ENCODE measurements at places on chromosomes 5 and 9. TPM values are rescaled to one million over a fixed set of nuclear protein-coding genes. Genes with fewer than 3 reads are reported as not detected.
A peak's percentile ranks its signal among the peaks of the same experiment; 100 is the strongest.

DNA sequence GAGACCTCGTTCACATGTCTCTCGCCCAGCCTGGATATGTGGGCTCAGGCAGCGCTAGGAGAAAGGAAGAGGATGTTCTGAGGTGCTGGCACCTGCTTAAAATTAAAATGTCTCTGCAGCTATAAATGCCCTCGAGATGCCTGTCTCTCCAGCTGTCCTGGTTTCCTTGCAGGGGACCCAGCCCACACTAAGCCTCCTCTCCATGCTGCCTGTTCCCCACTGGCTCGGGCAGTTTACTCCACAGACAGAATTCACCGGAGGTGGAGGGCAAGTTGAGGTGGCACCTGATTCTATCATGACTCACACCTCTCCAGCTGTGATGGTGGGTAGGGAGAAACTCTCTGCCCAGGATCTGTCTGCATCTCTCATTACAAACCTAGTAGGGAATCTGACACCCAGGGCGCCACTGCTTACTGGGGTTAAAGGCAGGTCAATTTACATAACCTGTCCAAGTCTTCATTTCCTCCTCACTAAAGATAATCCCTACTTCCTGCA lies 420.9 kb downstream of the SPOCK1 start:
- peak; percentile 37 for ATAC-seq

- no peak for ATAC-seq
Measured at GRCh38 chr9:93065135-93065720, 6.7 kb downstream of the SUSD3 start.

- peak; percentile 80 for ATAC-seq
Measured at GRCh38 chr5:139481580-139482049, 943 bp downstream of the STING1 start.

DNA sequence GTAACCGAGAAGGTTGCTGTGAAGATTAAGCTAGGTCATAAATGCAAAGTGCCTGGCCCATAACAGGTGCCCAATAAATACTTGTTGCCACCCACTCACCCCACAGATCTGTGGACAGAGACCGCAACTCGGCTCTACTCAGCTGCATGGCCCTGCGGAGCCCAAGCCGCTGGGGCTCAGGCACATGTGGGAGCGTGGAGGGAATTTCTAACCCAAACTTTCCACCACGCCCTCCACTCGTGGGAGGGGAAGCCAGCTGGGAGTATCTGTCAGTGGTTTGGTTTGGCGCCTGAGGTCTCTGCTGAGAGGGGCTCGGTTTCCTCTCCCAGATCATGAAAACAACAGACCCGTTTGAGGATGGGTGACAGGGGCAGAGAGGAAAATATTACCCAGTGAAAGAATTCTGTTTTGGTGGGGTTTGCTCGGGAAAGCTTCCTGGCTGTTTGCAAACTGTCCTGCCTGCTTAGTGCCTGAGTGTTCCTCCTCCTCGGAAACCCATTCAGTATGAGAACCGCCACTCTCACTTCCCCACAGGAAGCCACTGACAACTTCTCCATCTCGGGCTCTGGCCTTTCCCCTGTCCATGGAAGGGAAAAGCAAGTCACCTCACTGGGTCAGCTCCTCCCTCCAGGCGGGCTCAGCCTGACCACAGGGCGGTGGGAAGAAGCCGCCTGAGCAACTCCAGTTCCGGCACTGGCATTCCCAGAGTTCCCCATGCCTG lies 60.1 kb downstream of the RGS3 start:
- no peak for ATAC-seq

- ATAC-seq: no peak
Measured at GRCh38 chr5:32646061-32646969, 61.0 kb downstream of the SUB1 start.

DNA sequence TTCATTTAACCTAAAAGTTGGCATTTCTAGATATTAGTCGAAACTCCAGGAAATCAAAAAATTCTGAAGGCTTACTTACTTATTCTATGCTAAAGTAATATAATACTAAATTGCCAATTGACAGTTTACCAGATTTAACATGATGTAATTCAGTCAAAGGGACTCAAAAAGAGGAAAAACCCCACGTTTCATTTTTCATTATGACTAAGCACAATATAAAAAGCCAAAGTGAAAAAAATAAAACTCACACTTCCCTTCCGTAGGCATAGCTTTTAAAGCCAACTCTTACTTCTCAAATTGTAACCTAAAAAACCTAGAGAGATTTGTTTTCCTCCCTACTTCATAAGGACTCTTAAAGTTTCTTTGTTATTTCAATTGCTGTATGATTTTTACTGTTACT lies 146.6 kb downstream of the RAPGEF6 start:
- ATAC-seq: no peak

DNA sequence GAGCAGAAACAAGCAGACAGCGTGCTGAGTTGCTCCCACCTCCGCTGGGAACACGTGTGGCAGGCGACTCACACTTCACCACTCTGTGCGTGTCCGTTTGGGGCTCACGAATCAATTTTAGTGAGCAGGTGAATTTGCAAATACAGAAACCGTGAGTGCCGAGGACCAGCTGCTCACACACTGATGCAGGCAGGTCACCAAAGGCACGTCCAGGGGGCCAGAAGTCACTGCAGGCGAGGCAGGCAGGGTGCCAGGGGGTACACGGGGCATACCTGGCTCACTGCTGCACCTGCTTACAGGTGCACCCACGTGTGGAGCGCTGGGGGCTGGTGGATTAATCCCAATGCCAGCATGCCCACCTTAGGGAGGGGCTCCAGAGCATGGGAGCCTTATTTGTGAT lies 68.8 kb downstream of the ZNF354C start:
- no peak for ATAC-seq

CACFD1 gene
- total RNA-seq: 7.4 TPM

GARIN3 gene
- total RNA-seq: not detected

SPATA9 gene
- not detected for total RNA-seq

NOP16 gene
- total RNA-seq: 39.5 TPM

Data from esophagus mucosa (tissue), 1 donor.